ENCODE measurements at places on chromosomes 16 and 17. TPM values are rescaled to one million over a fixed set of nuclear protein-coding genes. Genes with fewer than 3 reads are reported as not detected.

DNA sequence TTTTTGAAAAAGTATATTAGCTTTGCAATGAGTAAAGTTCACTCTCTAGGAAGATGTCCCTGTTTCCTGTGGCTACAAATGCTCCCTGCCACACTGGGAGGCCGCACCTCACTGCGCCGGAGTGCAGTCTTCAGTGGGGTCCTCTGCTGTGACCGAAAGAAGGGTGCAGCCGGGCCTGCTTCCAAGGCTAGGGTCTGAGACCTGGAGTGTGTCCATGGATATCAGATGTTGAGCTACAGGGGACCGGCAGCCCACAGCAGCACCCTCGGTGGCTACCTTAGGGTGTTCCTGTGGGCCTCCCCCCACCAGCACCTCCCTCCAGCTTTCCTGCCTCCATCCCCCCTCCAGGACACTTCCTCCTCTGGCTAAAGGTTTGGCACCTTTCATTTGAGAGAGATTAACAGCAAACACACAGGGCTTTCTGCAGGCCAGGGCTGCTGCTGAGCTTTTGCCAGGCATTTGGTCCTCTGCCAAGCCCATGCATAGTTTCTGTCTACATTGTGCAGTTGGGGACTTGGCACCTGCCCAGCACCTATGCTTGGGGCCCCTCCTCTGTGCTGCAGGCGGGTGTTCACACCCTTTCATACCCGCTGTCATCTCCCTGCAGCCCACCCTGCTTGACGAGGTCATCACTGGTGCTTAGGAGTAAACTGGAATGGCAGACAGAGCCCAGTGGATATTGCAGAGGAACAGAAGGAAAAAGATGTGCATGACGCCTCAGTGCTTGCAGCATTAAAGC is 33.8 kb upstream of the CRISPLD2 start:
- no peaks in the 10 kb centered on the region for H3K36me3 ChIP-seq
- no peak overlapping the region for H3K4me3 ChIP-seq
- H3K27ac ChIP-seq = no peak overlapping the region

DNA sequence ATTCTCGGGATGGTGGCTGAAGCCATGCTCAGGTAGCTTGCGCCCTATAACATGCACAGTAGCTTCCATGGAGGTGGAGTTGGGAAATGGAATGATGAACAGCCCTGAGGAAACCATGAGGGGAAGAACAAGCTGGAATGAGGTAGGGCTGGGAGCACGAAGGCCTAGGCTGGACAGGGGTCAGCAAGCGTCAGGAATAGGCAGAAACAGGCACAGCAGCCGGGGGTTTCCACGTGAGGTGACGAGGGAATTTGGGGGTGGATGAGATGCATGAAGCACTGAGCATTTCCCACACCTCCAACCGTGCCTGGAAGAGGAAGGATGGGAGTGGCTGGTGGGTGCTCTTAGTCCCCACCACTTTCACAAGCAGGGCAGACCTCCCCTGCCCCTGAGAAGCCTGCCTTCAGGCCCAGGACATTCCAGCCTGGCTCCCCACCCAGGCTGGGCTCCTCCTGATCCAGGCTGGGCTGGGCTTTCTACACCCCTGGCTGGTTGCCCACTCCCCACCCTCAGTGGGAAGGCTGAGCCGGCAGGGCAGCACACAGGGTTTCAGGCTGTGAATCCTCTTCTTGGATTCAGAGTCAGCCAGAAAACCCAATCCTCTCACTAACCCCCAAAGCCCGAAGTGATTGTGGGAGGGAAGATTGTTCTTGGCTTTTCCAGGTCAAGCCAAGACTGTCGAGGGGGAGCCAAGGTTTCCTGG is 21.9 kb downstream of the PLEKHG4 start:
- peak; percentile 73 for DNase-seq
- no peak overlapping the region for H3K4me3 ChIP-seq
- no peak overlapping the region for H3K27ac ChIP-seq
- H3K27me3 ChIP-seq = no peaks in the 10 kb centered on the region
- H3K4me1 ChIP-seq = peaks cover 7% of the 10 kb centered on the region
- no peaks in the 10 kb centered on the region for H3K36me3 ChIP-seq

CIBAR2 gene
- total RNA-seq = not detected

DNA sequence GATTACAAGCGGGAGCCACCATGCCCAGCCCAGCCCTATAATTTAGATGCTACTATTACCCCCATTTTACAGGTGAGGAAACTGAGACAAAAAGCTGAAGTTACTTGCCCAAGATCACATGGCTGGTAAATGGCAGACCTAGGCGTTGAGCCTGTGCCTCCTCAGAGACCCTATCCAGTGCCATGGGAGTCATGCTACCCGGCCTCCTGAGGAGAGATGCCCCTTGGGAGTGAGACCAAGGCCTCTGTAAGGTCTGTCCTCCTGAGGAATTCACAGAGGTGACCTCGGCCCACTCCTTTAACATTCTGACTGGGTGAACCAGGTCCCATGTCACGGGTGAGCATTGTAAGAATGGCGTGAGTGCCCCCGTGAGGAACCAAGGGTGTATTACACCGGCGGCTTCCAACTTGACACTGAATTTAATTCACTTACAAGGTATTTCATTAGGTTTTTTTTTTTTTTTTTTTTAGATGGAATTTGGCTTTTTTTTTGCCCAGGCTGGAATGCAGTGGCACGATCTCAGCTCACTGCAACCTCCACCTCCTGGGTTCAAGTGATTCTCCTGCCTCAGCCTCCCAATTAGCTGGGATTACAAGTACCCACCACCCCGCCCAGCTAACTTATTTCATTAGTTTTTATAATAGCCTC is 95.7 kb downstream of the ABCC6 start:
- no peaks in the 10 kb centered on the region for H3K27me3 ChIP-seq
- no peaks in the 10 kb centered on the region for H3K4me1 ChIP-seq
- DNase-seq = peak; percentile 59
- peaks cover 9% of the 10 kb centered on the region for H3K36me3 ChIP-seq

DNA sequence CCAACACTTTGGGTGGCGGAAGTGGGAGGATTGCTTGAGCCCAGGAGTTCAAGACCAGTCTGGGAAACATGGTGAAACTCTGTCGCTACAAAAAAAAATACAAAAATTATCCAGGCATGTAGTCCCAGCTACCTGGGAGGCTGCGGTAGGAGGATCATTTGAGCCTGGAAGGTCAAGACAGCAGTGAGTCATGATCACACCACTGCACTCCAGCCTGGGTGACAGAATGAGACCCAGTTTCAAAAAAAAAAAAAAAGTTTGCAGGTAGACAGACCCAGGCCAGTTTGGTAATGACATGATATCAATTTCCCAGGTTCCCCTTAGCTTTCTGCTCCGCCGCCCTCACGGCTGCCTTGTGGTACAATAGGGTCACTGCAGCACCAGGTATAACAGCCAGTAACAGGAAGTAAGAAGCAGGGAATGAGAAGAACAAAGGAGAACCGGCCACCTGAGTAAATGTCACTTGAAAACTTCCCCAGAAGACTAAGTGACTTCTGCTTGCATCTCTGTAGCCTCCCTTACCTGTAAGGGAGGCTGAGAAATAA is 201.2 kb upstream of the HSBP1 start:
- no peak for DNase-seq
- H3K4me1 ChIP-seq = no peaks in the 10 kb centered on the region
- H3K4me3 ChIP-seq = no peak overlapping the region
- no peaks in the 10 kb centered on the region for H3K27me3 ChIP-seq
- H3K27ac ChIP-seq = no peak overlapping the region

- H3K4me1 ChIP-seq = peaks cover 7% of the 10 kb centered on the region
- no peaks in the 10 kb centered on the region for H3K36me3 ChIP-seq
- H3K4me3 ChIP-seq = no peak overlapping the region
- no peaks in the 10 kb centered on the region for H3K27me3 ChIP-seq
These were observed 11.1 kb upstream of the CHRNE start for GRCh38 chr17:4913994-4914393.

GRCh38 chr17:13460261-13461000 is 141.3 kb downstream of the HS3ST3A1 start:
- H3K4me3 ChIP-seq = no peak overlapping the region
- H3K4me1 ChIP-seq = no peaks in the 10 kb centered on the region
- H3K36me3 ChIP-seq = no peaks in the 10 kb centered on the region
- no peaks in the 10 kb centered on the region for H3K27me3 ChIP-seq
- H3K27ac ChIP-seq = no peak overlapping the region
- peak; percentile 85 for DNase-seq

DNA sequence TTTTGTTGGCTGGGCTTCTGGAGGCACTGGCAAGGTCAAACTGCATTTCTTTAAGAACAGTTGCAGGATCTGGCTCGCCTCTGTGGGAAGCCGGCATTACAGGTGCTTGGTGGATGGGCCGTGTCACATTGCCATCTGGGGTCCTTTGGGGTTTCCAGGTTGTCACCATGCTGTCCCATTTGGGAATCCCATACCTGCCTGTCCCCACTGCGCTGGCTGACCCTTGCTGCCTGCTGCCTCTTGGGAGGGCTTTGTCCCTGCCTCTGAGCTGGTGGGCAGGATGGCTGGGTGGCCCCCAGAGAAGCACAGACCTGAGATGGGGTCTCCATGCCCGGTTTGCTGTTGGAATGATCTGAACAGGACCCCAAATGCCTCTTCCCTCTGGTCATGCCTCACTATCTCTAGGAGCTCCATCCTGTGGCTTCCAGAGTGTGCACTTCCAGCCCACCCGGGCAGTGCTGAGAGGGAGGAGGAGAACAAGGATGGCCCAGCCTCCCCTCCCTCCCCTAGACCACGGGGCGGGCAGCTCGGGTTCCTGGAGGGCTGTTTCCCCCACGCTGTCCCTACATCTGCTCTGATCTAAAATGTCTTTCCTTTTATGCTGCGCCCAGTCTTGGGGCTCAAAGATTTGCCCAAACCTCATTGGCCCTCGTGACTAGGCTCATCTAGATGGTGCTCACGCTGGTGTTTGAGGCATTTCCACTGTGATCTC is 28.0 kb downstream of the OR1D5 start:
- no peak for DNase-seq
- H3K27me3 ChIP-seq = peaks cover 2% of the 10 kb centered on the region
- H3K4me1 ChIP-seq = peaks cover 5% of the 10 kb centered on the region
- H3K4me3 ChIP-seq = no peak overlapping the region
- no peaks in the 10 kb centered on the region for H3K36me3 ChIP-seq

DNA sequence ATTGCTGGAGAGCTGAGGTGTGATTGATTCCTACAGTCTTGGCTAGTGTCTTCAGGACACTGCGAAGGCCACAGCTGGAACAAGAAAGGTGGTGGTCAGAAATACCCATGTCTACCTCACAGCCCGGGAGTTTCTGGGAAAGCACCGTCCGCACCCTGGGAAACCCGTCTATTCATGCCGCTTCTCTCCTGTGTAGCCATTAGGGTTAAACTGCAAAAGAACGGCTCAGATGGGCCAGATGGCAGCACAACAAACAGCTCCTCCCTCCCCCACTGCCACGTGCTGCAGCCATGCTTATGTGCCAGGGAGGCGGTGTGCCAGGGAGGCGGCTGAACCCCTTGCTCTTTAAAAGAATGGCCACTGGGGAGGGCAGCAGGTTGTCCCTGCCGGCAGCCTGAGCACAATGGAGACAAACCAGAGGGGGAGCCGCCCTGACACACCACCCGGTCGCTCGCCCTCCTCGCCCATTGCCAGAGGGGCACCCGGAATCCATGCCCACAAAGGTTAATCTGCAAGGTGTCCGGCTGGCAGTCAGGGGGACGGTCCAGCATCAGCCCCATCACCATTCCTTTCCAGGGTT is 65.2 kb downstream of the CYTH1 start:
- no peaks in the 10 kb centered on the region for H3K27me3 ChIP-seq
- H3K4me1 ChIP-seq = peaks cover 24% of the 10 kb centered on the region
- H3K27ac ChIP-seq = peak overlapping the region; percentile 30
- DNase-seq = peak; percentile 82
- H3K36me3 ChIP-seq = no peaks in the 10 kb centered on the region

Data from muscle of leg (tissue), 16 donors.